ENCODE measurements at places on chromosomes 12 and 14.

DNA sequence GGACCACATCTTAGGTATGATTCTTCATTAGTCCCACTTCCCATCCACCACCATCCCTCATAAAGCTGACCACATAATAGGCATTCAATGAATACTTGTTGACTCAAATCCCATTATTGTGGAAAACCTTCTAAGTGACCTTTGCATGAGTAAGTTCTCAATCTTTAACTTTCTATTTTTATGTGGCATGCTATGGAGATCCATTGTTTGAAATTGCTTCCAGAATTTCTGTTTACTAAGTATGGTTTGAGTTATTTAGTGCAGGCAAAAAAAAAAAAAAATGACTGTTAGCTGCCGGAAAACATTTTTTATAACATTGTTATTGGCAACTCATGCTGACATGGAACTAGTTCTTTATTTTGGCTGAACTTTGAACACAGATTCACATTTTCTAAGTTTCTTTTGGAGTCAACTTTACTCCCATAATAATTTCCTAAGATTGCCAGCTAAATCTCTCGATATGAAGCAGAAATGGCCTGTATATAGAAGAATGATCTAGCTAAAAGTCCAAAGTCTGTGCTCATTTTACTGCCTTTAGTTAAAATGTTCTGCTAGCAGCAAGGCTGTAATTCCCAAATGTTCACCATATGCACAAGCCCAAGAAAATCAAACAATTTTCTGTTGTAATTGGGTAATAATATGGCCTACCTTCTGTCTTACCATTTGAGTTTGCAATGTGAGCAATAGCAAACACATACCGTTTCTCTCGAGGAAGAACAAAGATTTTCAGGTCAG lies 77.9 kb downstream of the PTGER2 start:
- peak; percentile 58 for DNase-seq

DNA sequence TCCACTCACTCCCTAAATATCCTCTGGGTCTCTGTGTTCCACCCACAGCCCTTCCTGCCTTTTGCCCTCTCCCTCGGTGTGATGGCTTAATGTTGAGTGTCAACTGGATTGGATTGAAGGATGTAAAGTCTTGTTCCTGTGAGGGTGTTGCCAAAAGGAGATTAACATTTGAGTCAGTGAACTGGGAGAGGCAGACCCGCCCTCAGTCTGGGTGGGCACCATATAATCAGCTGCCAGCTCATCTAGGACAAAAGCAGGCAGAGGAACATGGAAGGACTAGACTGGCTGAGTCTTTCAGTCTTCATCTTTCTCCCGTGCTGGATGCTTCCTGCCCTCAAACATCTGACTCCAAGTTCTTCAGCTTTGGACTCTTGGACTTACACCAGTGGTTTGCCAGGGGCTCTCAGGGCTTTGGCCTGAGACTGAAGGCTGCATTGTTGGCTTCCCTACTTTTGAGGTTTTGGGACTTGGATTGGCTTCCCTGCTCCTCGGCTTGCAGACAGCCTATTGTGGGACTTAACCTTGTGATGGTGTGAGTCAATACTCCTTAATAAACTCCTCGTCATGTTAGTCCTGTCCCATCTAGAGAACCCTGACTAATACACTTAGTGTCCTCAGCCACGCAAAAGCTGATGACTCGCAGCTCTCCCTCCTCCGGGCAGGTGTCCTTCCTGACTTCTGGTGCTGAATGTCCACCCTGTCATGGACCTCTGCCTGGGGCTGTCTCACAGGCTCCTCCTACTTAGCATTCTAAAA lies 5.9 kb downstream of the DGLUCY start:
- DNase-seq, result peak; percentile 53

DNA sequence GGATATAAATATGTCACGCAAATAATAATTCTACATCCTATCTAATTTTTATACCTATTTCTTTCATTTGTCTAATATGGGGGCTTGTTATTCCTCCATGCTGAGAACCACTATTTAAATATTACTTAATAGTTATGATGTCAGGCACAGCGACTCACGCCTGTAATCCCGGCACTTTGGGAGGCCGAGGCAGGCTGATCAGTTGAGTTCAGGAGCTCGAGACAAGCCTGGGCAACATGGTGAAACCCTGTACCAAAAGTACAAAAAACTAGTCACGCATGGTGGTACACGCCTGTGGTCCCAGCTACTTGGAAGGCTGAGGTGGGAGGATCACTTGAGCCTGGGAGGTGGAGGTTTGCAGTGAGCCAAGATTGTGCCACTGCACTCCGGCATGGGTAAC lies 45.2 kb downstream of the GXYLT1 start:
- DNase-seq, result no peak

DNA sequence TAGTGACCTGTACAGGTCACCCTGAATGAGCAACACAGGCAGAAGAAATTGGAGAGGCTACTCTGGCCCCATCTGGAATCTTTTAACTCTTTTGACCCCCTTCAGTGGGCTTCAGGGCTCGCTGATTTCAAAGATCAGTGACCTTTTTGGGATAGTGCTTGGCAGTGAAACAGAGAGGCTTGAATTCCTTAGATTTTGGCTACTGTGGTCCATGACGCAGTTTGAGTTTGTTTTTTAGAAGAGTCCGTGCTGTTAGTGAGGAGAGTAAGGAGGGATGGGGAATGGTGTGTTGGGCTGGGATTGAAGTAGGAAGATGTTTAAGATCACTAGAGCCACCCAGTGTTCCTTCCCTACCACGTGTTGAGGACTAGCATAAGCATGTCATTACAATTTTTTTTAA lies 16.5 kb downstream of the TMEM30B start:
- DNase-seq, result no peak

- DNase-seq, result no peak
Measured at GRCh38 chr14:92613008-92613658, 99.6 kb downstream of the RIN3 start.

DNA sequence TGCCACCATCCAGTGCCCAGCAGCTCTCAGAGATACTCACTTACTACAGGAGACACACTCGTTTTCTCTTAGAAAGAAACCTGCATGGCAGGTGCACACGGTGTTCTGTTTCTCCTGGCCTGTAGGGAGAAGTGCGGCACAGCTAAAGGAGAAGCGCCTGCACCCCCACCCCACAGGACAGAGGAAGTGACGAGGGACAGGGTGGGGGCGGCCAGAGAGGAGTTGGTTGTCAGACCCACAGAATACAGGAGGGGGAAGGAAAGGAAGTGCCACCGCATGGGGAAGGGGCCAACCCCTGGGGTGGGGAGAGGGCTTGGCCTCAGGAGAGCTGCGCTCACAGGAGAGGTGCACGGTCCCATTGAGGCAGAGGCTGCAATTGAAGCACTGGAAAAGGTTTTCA lies 8.8 kb downstream of the TNFRSF1A start:
- no peak for DNase-seq

Measured in fibroblast of pulmonary artery (primary cell).